Activated CD8-positive, alpha-beta memory T cell treated with anti-CD3 and anti-CD28 coated beads for 1 hour (primary cell): ENCODE measurements at places on chromosomes 1 and 21.

GRCh38 chr1:65178235-65178634, 30.2 kb downstream of the AK4 start:
- no peak for DNase-seq

DNA sequence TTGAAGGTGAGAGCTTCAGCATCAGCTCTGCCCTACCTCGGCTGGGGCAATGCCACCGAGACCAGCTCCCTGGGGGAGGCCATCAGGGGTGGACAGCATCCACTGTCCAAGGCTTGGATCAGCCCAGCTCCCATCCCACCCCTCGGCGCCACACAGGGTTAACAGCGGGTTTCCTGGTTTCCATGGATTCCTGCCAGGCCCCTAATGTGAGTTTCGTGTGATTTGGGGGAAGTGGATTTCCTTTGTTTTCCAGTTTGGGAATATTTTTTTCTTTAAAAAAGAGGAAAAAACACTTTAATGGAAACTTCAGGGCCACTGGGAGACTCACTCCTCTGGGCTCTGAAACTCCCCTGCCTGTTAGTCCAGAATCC, 34.3 kb downstream of the CASZ1 start:
- no peak for DNase-seq

DNA sequence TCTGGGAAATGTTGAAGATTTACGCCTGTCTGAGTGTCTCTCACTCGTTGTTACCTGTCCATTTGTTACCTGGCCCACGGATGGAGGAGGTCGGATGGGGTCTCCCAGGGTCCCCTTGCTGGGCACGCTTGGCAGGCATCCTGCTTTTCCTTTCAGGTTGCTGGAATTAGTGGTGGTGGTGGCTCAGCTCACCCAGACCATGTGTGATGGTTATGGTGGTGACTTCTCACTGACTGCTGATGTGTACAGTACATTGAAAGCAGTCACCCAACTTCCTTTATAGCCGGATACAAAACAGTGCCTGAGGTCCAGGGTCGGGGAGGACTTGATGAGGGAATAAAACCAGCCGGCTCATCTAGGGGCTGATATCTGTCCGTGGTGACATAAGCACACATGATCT, 19.5 kb downstream of the MAPKAPK2 start:
- DNase-seq, result no peak

DNA sequence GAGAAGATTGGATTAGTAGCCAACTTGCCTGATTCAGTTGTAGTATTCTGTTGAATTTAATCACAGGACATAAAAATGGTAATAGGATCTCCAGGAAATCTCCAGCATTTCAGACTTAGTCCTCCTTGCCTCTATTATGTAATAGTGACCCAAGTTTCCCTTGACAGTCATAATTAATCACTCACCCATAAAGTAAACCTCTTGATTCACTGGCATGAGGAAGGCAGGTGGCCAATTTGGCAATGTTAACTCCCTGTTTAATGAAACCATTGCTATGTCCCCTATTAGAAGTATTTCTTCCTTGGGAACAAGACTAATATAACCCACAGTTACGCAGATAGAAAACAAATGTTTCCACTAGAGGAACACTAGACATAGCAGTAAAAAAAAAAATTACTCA, 604.8 kb upstream of the CXADR start:
- no peak for DNase-seq

GRCh38 chr1:237050185-237050584, 8.2 kb downstream of the RYR2 start:
- DNase-seq, result no peak

GRCh38 chr1:51919684-51920083, 41.2 kb upstream of the NRDC start:
- no peak for DNase-seq

DNA sequence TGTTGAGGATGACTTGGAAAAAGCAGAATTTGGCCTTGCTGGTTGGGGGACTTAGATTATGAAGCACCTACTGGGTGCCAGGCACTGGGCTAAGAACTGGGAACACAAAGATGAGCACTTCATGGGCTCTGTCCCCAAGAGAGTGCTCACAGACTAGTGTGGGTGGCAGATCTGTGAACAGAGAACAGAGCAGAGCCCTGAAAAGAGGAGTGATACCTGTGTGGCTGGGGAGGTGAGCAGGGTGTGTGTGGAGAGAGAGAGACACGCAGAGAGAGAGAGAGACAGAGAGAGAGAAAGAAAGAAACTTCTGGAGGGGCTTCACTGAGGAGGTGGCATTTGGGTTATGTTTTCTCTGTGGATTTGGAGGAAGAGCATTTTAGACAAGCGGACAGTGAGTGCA, 61.1 kb upstream of the PPP2R5A start:
- DNase-seq, result no peak

GRCh38 chr1:18719786-18720451, 89.3 kb downstream of the PAX7 start:
- DNase-seq, result no peak

- no peak for DNase-seq
Observed at GRCh38 chr1:64511044-64511443, 41.1 kb downstream of the CACHD1 start.

- no peak for DNase-seq
Observed at GRCh38 chr1:8161546-8162105, 135.5 kb upstream of the ERRFI1 start.

DNA sequence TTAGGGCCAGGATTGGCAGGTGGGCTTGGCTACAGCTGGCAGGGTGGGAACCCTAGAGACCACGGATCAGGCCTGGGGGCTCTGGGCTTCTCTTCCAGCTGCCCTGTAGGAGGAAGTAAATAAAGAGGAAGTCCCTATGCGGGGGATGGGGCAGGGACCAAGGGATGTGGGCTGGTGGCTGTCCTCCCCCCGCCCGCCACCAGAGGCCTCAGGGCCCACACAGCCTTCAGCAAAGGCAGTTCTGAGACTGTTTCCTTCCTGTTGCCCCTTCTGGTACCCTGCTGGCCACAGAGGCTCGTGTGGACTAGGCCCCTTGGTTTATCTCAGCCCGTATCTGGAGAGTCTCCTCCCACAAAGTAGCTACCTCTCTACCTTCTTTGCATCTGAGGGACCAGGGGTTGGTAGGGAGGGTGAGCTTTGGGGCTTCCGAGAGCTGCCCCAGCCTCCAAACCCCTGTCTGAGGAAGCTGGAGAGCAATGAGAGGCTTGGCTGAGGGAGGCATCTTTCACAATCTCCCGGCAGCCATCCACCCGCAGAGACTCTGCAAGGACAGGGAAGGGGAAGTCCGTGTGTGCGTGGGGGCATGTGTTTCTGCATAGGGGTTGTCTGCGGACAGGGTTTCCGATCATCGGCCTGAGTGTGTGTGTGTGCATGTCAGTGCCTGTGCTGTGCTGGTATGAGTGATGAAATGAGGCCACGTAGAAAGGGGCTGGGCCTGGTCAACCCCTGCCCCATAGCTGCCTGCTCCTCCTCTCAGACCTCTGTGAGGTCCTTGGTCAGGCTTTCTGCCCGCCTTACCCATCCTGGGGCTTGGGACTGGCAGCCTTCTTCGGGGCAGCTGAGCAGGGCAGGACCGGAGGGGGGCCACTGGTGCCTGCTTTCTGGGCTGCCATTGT, 12.5 kb downstream of the RPS6KA1 start:
- peak; percentile 18 for DNase-seq

GRCh38 chr1:33390542-33390941, 40.4 kb downstream of the PHC2 start:
- DNase-seq, result no peak

GRCh38 chr1:109025694-109026093, 16.2 kb downstream of the WDR47 start:
- no peak for DNase-seq

DNA sequence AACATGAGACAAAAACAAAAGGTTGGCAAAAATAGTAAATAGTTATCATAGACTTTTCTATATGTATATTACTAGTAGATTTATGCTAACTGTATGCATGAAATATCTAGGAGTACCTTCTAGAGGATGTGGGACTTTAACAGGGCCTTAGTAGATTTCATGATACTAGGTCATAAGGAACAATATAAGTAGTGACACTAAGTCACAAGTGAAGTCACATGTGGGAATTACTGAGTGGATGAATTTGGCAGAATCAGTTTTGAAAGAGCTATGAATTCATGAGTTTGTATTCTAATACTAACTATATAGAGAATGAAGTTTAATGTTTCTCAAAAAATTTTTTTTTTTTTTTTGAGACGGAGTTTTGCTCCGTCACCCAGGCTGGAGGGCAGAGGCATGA, 53.1 kb upstream of the GPR25 start:
- no peak for DNase-seq

- DNase-seq, result peak; percentile 36
Observed at GRCh38 chr1:151534662-151535278, 5.3 kb upstream of the TUFT1 start.

DNA sequence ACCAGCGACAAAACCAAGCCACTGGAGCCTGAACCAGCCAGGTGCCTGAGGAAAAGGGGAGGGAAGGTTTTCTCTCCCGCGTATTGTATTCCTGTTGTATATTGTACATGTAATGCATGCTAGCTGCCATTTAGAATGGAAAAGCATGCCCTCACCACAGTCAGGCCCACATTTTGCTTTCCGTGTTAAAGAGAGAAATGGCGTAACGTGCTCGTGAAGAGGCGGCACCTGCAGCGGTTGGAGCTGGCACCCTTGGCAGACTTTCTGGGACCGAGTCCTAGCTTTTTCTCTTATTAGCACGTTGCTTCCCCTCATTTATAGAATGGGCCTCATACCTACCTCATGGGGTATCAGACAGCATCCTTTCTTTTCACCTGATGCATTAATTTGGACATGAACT, 135.3 kb upstream of the IRF2BP2 start:
- no peak for DNase-seq

GRCh38 chr1:8821084-8821483, 3.6 kb upstream of the RERE start:
- no peak for DNase-seq
